GF-D8 (cell line): ENCODE measurements at places on chromosomes 1 and 21.

- DNase-seq: no peak
Measured at GRCh38 chr1:152451254-152451653, 37.2 kb upstream of the CRNN start.

GRCh38 chr1:95509989-95510388 is 276.0 kb downstream of the RWDD3 start:
- DNase-seq: no peak

DNA sequence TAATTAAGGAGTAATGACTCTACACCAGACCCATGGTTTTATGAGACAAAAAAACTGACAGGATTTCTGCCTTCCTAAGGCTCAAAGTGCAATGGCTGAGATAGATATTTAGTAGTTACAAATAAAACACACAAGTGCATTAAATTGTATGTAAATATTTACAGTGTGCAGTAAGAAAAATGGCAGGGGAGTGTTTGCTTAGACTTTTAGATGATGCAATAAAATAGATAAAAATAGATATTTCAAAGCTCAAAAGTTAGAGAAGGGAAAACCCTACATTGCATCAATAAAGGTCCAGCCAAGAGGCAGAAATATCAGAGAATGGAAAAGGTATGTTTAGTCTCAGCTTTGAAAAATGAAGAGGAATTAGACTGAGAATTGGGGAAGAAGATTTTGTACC is 226.3 kb upstream of the FGGY start:
- no peak for DNase-seq

- no peak for DNase-seq
Measured at GRCh38 chr1:15022048-15022447, 131.5 kb upstream of the TMEM51 start.

DNA sequence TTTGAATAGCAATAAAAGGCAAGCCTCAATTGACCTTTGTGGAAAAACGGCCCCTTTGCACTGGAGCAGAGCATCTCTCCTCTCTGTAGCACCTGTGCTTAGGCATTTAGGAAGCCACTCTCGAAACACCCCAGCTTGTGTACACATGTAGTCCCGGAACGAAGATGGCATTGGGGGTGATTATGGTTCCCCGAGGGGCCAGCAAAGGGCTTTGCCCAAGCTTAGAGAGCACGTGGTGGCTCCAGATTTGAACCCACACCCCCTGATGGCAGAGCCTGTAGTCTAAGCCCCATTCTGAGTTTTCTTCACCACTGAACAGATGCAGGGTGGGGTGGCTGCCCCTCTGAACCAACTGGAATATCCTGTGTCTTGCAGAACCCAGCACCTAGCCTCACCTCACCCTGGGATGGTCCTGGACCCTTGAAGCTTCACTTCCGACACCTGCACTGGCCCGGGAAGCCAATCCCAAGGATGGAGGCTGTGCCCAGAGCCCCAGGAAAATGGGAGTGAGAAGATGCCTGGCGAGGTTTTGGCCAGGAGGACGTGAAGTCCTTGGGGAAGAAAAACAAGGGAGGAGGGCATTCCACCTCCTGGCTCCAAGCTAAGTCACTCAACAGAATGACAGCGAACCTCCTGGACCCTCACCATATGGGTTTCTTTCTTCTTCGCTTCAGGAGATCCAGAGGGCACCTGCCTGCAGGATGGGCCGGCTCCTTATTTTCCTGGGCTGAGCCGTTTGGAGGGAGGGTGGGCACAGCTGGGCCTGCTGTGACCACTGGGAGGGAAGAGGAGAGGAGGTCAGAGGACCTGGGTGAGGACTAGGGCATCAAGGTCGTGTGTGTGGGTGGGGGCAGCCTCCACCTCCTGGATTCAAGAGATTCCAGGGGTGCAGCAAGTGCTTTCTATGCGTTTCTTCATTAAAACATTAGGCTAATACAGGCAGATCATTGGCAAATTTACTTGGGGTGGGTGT is 37.7 kb downstream of the IGFN1 start:
- no peak for DNase-seq

- no peak for DNase-seq
Measured at GRCh38 chr1:175413367-175413766, 220.8 kb upstream of the KIAA0040 start.

GRCh38 chr1:154951901-154952657 is 3.8 kb downstream of the PBXIP1 start:
- DNase-seq: no peak

- no peak for DNase-seq
Measured at GRCh38 chr1:13492711-13493110, 21.1 kb downstream of the LRRC38 start.

GRCh38 chr21:42564561-42564971 is 50.9 kb downstream of the SLC37A1 start:
- no peak for DNase-seq

GRCh38 chr1:9784508-9785133 is 39.1 kb downstream of the CLSTN1 start:
- no peak for DNase-seq
